Stimulated activated CD8-positive, alpha-beta memory T cell treated with anti-CD3 and anti-CD28 coated beads, Interleukin-4, amount 100 ng/mL, for 48 hours (primary cell): ENCODE measurements at places on chromosomes 5 and 9.

DNA sequence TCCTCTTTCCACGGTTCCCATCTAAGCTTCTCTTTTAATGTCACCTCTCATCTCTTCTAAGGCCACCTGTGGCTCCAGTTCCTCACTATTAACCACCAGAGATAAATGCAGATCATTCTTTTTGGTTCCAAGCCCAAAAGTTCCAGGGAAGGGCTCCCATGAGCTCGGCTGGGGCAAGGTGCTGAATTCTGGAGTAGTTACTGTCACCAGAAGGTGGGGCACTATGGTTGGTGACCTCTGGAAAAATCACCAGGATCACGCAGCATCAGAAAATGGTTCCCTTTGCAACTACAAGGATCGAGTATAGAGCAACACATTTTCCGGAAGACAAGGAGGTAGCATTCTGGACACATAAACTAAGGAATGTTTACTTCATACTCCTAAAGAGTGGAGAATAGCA, 528.7 kb upstream of the DAP start:
- no peak for DNase-seq

- no peak for DNase-seq
Measured at GRCh38 chr5:87120518-87121303, 147.0 kb upstream of the RASA1 start.

DNA sequence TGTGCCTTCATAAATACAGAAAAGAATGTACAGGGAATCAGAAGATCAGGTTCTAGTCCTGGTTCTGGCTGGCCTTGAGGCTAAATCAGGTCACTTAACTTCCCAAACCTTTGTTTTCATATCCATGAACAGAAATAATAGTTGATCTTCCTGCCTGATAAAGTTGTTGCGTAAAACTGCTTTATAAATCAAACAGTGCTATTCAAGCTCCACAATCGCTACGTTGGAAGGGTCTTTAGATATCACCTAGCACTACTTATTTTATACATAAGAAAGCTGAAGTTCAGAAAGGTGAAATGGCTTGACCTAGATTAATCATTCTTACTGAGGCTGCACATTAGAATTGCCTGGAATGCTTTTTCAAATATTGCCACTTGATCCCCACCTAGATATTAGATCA, 36.3 kb upstream of the GCNT4 start:
- no peak for DNase-seq

DNA sequence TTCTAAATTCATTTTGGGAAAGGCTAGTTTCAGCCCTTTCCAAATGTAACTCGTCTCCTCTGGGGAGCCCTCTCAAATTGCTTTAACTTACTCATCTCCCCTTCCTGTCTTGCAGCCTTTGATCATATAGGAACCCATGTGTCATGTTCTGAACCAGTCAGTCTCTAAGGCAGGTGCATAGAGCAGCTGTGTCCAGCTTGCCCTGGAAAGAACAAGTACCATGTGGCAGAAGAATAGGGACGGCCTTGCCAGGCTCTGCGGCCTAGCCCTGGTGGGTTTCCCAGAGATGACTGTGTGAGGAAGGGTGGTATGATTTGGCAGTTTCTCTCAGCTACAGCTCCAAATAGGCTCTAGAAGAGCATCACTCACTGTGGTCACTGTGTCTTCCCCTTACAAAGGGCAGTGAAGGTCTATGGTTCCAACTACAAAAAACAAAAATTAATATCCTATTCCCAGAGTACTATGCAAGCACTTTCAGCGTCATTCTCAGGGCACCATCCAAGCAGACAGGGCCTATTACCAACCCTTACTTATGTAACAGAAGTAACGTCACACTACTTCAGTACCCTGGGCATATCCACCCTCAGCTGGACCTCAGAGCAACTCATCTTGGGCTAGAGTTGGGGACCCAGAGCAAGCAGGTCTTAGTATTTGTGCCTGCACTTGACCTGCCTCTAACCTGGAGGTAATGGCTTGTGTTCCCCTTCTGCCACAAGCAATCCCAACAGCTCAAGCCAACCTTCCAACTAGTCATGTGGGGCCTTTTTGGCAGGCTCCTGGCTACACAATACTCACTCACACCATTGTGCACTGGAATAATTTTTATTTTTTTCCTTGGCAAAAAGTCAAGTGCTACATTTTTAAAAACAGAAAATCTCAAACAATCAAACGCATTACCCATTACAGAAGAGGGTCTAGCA, 37.2 kb upstream of the UBAP2 start:
- DNase-seq = no peak

DNA sequence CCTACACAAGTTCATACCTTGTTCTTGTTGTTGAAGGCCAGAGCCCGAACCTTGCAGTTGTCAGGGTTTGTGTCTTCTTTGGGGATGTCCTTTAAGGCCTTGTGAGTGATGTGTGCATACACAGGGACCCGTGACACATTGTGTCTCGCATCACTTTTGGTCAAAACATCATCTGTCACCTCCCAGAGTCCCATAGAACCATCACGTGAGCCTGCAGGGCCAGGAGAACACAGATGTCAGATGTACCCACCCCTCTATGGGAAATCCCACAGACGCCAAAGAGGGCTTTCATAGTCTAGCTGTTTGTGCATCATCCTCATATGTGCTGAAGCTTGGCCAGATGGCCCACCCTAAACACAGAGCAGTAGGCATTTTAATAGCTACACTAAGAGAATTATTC, 28.2 kb downstream of the DCAF12 start:
- no peak for DNase-seq

DNA sequence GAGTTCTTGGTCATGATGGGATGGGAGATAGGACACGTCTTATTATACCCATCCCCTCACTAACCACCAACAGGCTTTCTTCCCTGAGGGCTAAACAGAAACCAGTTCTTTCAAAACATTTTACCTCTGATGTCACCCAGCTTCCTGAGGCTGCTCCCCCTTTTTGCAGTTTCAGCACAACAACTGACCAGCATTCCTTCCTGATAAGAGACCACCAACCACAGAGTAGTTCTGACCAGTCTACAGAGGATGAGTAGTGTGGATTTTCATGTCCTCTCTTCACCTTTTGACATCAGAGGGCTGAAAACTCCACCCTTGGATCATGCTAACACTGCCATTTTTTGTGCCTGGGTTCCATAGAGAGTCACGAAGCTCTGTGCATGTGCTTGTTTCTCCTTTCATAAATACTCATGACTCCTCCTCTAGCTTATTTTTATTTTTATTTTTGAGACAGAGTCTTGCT, 82.6 kb downstream of the OSTF1 start:
- DNase-seq = no peak

GRCh38 chr9:75064307-75065025, 23.5 kb downstream of the NMRK1 start:
- no peak for DNase-seq

- no peak for DNase-seq
Measured at GRCh38 chr9:127133739-127134167, 11.3 kb upstream of the ANGPTL2 start.

GRCh38 chr9:4097515-4097914, 202.4 kb downstream of the GLIS3 start:
- no peak for DNase-seq

- DNase-seq = no peak
Measured at GRCh38 chr5:168377525-168377924, 86.1 kb downstream of the WWC1 start.

DNA sequence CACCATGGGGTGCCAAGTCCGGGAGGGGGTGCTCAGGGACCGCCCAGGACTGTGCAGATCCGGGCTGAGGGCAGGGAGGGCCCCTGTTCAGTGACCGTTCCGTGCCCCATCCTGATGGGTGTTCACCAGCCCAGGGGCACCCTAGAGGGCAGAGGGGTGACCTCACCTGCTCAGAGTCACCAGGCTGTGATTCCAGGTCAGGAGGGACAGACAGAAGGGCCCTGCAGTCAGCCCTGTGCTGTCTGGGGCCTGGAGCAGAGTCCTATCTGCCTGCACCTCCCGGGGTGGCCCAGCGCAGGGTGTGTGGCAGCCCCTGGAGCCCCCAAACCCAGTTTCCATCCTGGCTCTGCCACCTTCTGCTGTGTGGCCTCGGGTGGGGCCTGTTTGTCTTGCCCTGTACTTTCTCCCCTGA, 241.9 kb downstream of the PBX3 start:
- no peak for DNase-seq

GRCh38 chr5:179768326-179769085, 25.3 kb upstream of the LTC4S start:
- DNase-seq = peak; percentile 39

- DNase-seq = no peak
Measured at GRCh38 chr5:116612431-116612830, 37.8 kb upstream of the SEMA6A start.

- no peak for DNase-seq
Measured at GRCh38 chr9:127458921-127459320, 7.6 kb downstream of the LRSAM1 start.

DNA sequence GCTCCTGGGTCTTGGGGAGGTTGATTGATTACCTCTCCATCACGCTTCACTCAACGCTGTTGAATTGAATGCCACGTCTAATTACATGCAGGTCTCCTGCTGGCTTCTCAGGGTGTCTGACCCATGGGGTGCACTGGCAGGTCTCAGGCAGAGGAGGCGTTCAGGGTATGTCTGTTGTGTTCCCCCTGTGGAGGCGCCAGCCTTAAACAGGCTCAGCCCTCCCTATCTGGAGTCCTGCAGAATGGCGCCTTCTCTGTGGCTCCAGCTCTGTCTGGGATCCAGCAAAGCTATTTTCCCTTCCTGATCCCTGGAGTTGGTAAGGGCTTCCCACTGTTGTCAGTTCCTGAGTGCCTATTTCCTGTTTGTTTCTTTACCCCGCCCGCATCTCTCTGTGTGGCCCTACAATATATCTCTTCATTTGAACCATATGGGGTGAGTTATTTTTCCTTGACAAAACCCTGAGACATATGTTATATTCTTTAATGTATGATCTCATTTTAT, 150.0 kb downstream of the NTRK2 start:
- no peak for DNase-seq

GRCh38 chr5:168434746-168435321, 51.4 kb upstream of the RARS1 start:
- no peak for DNase-seq

GRCh38 chr5:171680485-171680884, 105.1 kb upstream of the SMIM23 start:
- DNase-seq = no peak

DNA sequence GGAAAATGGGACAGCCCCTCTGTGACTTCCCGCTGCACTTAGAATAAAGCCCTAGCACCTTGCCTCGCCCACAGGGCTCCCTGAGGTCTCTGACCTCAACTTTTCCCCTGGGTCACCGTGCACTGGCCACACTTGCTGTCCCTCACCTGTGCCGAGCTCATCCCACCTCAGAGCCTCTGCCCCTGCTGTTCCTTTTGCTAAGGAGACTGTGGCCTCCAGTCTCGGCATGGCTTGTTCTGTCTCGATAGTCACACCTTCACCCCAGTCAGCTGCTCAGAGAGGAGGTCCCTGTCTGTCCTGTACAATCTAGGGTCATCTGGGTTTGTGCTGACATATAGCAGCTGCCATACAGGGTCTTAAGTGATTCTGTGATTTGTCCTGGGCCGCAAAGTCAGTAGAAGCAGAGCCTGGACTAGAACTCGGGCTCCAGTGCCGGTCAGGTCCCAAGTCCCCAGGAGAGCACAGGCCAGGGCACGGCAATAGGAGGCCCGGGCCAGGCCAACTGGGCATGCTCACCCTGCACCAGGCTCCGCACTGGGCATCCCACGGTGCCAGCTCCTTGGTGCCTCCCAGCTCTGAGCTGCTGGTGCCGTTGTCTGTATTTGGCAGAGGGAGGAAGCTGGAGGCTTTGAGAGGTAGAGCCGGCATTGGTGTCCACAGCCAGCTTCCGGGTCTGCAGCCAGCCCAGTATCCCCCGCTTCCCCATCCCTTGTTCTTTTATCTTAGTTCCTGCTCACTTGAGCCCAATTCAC, 35.2 kb downstream of the NCS1 start:
- no peak for DNase-seq

DNA sequence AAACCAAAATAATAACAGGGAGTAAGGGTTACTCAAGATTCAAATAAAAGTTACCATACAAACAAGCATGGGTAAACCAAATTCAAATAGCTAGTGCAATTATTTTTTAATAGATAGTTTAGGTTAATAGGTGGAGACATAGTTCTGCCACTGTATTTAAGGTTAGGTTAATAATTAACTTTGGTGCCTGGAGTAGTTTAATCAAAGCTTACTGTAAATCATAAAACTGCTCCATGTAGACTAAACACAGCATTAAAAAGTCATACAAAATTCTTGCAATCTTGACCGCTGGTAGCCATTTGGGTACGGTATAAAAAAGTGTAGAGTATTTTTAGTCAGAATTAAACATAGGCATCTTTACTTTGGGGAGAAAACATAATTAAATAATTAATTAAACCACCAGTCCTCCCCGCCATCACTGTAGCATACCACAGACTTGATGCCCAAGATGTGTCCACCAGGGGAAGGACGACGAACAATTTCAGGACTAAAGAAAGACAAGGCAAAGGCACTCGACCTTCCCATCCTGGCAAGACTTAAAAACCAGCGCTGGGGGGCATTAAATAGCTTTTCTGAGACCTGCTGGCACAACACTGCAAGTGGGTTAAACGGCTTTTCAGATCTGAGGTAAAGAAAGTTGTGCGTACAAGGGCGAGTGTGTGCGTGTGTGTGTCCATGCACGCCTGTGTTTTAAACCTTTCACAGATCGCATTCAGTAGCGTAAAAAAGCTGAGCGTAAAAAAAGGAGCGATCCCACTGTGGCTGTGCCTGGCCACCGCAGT, 2.9 kb downstream of the SEMA6A start:
- no peak for DNase-seq

GRCh38 chr9:118896324-118897000, 472.8 kb downstream of the BRINP1 start:
- DNase-seq = no peak

- DNase-seq = no peak
Measured at GRCh38 chr5:143966280-143966679, 154.3 kb downstream of the HMHB1 start.

- DNase-seq = no peak
Measured at GRCh38 chr5:134000091-134000511, 4.7 kb downstream of the VDAC1 start.

GRCh38 chr9:93713716-93714115, 137.3 kb downstream of the PHF2 start:
- DNase-seq = no peak

DNA sequence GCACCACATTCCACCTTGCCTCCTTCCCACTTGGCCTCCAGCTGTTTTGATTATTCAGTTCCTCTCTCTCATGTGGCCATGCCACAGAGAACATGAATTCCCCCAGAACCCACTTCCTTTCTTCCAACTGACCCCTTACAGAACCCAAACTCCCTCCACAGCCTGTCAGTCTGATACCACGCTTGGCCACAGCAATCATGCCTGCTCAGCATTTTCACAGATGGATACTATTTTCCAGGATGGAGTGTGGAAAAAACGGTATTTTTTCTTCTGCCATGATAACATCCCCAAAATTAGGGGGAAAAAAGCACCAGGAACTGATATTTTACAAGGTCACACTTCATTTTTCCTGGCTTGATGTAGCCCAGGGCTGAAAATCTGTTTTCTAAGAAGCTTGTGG, 34.9 kb upstream of the SLIT3 start:
- no peak for DNase-seq

DNA sequence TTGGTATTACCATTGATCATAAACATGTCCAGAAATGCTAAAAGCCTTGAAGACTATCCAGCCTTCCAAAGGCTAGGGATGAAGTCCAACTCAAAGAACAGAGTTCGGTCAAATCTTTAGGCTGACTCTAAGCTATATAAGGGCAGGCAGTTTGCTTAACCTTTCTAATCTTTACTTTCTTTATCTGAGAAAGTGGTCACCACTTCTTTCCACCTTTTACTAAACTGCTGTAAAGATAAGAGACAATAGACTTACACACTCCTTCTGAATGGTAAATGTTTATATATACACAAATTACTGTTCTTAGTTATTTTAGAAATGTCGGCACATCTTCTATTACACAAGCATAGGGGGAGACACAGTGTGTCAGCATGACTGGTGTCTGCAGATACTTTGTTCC, 100.4 kb downstream of the NREP start:
- no peak for DNase-seq

GRCh38 chr5:122219436-122220166, 90.3 kb downstream of the ZNF474 start:
- no peak for DNase-seq
